NCI-H1436 (cell line): ENCODE measurements at places on chromosomes 2 and 18.

DNA sequence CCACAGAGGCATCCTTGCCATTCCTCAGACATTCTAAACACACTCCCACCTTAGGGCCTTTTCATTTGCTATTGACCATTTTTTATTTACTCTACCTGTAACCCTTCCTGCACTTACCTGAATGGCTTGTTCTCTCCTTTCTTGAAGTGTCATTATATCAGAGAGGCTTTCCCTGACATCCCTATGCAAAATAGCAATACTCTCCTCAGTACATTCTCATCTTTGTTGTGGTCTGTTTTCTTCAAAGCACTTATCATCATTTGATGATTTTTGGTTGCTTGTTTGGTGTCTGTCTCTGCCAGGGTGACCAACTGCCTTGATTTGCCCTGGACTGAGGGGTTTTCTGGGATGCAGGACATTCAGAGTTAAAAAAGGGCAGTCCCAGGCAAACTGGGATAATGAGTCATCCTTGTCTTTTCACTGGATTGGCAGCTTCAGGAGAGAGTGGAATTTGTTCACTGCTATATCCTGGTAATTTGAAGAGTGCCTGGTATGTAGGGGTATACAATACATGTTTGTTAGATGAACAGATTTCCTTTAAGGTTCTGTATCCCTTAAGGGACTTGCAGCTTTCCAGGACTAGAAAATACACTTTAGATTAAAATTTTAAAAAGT is 102.4 kb downstream of the BABAM2 start:
- no peak for DNase-seq

GRCh38 chr2:229810786-229811185 is 96.4 kb upstream of the DNER start:
- no peak for DNase-seq

DNA sequence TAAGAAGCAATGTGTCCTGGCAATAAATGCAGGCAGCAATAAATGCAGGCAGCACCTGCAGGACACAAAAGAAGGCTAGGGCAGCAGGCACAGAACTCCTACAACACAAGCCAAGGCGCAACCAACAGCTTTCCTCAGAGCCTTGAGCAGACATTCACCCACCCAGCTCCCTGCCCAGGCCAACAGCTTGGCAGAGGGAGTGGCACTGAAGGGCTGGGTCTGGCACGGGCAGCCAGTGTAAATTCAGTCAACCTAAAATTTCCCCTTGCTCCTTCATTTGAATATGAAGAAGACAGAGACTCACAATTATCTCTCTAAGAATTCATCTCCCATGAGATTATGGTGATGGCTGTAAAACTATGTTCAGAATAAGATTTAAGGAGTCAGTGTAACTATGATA is 35.4 kb downstream of the AAK1 start:
- no peak for DNase-seq

- DNase-seq: no peak
Observed at GRCh38 chr2:129464036-129464435, 515.4 kb upstream of the RAB6C start.

- no peak for DNase-seq
Observed at GRCh38 chr2:234339501-234339900, 157.4 kb downstream of the ARL4C start.
